ENCODE measurements at places on chromosomes 12 and 14.

GRCh38 chr14:53613404-53614253 is 343.0 kb downstream of the BMP4 start:
- DNase-seq, result no peak

DNA sequence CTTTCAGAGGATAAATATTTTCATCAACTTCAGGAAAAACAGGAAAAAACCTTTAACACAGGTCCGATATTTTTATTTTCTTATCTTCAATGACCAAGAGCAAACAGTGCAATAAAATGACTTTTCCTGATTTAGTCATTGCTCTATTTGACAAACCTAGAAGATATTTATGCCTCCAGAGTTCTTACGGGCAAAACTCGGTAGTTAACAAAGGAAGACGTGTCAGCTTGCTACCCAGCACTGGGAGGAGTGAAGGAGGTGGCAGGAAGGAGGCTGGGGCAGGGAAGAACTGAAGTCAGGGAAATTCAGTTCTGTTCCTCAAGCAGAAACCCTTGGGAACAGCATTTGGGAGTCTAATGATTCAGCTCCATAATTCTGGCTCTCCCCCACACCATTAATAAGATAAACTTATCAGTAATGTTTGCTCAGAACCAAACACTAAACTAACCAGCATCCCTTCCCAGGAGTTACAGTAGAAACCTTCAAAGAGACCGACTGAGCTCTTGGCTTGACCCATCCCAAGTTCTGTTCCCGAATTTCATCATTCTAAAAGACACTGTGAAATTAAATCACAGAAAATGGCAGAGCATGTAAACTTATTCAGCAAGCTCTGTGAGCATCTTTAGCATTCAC is 163.3 kb downstream of the APAF1 start:
- no peak for DNase-seq

GRCh38 chr12:63196168-63196567 is 45.2 kb upstream of the AVPR1A start:
- no peak for DNase-seq

GRCh38 chr12:5242440-5242839 is 189.5 kb upstream of the NTF3 start:
- DNase-seq, result no peak

GRCh38 chr12:58907391-58907790 is 12.9 kb downstream of the LRIG3 start:
- DNase-seq, result no peak

DNA sequence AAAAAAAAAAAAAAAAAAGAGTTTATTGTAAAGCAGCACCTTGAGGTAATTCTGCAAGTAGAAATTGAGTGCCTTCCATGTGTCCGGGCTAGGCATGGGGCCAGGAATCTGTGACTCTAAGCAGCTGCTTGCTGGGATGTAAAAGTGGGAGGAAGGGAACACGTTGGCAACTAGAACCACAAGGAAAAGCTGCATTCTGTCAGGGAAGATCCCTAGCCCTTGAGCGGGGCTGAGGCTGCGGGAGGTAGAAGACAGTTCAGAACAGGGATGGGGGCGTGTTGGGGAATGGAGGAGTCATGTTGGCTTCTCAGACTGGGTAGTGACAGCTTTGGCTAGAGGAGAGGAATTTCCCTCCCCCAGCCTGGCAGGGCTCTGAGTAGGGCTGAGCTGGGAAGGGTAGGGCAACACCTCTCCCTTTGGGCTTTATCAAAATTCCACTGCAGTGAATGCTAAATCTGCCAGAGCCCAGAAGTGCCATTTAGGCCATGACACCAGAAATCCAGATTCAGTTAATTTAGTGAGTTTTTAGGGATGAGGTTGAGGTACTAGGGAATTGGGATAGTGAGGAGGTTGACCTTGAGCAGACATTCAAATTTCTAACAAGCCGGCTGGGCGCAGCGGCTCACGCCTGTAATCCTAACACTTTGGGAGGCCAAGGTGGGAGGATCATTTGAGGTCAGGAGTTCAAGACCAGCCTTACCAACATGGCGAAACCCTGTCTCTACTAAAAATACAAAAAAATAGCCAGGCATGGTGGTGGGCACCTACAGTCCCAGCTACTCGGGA is 3.4 kb upstream of the TRAFD1 start:
- no peak for DNase-seq

DNA sequence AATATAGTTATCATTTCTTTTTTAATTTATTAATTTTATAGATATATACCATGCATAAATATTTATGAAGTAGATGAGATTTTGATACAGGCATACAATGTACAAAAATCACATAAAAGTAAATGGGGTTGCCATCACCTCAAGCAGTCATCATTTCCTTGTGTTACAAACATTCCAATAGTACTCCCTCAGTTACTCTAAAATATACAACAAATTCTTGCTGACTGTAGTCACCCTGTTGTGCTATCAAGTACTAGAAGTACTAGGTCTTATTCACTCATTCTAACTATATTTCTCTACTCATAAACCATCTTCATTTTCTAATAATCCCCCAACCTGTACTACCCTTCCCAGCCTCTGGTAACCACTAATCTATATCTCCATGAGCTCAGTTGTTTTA is 432.6 kb upstream of the SYT1 start:
- DNase-seq, result no peak

GRCh38 chr14:32978691-32979255 is 40.1 kb downstream of the NPAS3 start:
- no peak for DNase-seq

Measured in NCI-H1436 treated with DMSO at 0.1 percent for 48 hours (cell line).